ENCODE measurements at places on chromosomes 1 and 21.

- no peak for DNase-seq
Observed at GRCh38 chr1:210536254-210536961, 207.7 kb downstream of the HHAT start.

DNA sequence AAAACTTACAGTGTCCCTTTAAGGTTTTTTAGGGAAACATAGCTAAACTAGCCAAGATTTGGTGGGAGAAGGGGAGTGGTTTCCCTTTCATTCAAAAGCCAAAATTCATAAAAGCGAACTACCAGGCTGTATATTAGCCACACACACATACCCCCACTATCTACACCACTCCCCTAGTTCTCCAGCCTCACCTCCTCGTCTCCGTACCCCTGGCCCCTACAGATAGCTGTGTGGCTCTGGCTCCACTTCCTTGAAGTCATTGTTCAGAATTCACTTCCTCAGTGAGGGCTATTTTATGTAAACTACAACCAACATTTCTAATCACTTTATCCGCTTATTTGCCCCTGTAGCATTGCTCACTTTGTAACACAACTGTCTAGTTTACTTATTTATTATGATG lies 5.3 kb upstream of the DPH5 start:
- no peak for DNase-seq

DNA sequence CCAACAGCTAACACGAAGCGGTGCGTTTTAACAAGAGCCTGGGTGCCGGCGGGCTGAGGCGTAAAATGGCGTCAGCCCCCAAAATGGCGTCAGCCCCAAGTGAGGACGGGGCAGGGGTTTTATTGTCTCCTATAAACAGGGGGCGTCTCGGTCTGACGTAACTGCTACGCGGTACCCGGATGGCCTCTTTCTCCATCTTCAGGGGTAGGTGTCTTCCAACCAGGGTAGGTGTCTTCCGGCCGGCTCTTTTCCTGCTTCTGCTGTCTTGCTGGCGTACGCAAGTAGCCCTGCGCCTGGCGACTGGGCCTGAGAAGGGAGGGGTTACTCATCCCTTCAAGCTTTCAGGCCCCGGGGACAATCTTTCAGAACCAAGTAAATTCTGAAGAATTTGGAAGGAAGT lies 45.3 kb downstream of the LGR6 start:
- no peak for DNase-seq

- DNase-seq: no peak
Observed at GRCh38 chr1:12433323-12434053, 184.5 kb downstream of the DHRS3 start.

DNA sequence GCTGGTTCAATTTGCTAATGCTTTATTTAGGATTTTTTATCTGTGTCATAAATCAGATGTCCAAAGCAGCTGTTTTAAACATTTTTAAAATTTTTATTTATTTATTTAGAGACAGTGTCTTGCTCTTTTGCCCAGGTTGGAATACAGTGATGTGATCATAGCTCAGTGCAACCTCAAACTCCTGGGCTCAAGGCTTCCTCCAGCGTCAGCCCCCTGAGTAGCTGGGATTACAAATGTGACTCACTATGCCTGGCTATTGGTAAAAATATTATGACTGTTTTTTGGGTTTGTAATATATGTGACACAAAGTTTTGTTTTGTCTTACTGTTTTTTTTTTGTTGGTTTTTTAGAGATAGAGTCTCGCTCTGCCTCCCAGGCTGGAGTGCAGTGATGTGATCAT lies 11.8 kb downstream of the ZBED6 start:
- no peak for DNase-seq

DNA sequence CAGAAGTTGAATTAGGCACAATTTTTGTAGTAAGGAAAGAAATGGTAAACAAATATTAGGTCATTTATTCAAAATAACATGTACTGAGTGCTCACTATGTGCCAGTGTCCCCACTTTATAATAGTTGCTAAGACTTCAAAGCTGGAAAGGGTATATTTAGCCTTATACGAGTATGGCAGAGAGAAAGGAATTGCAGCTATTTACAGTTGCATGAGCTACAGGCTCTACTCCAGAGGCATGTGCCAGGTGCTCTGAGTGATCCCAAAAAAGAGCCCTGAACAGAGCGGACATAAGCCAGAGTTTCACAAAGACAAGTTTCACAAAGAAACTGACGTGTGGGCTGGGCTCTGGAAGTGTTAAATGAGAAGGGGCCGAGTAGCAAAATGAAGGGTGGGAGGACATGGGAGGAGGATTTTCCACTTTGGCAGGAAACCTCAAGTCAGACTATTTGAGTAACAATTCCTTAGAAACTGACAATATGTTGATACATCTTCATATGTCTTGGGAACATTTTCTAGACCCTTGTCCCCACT lies 40.9 kb downstream of the FASLG start:
- DNase-seq: no peak

GRCh38 chr1:67736750-67737149 lies 51.7 kb downstream of the GADD45A start:
- DNase-seq: no peak

DNA sequence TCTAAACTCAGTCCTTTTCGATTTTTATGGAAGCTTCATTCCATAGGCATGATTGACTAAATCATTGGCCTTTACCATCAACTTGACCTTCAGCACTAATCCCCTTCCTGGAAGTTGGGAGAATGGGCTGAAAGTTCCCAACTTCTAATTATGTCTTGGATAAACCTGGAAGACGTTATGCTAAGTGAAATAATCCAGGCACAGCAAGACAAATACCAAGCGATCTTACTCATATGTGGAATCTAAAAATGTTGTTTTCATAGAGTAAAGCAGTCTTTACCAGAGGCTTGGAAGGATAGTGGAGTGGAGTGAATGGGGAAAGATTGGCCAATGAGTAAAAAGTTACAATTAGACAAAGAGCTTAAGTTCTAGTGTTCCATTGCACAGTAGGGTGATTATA lies 1453.2 kb downstream of the PLA2G4A start:
- no peak for DNase-seq

DNA sequence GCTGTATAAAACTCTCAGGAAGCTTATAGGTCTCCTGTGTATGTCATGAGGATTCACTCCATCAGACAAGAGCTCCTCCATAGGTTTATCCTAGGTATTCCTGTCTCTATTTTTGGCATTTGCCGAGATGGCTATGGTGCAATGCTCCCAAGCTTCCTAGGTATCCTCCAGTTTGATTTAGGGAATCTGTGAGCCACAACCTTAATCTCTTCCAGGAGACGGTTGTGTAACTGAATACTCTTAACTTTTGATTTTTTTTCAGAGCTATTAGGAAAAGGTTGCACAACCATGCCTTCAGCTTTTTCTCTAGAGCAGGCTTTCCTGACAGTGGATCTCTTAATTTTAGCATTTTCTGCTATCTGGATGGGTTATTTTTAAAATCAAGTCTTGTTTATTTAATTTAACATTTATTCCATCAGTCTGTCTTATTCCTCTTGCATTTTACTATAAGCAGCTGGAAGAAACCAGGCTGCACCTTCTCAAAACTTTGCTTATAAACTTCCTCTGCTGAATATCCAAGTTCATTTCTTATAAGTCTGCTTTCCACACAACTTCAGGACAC lies 69.4 kb upstream of the BACE2 start:
- DNase-seq: no peak

GRCh38 chr21:32566741-32567389 lies 18.5 kb downstream of the TCP10L start:
- DNase-seq: no peak

DNA sequence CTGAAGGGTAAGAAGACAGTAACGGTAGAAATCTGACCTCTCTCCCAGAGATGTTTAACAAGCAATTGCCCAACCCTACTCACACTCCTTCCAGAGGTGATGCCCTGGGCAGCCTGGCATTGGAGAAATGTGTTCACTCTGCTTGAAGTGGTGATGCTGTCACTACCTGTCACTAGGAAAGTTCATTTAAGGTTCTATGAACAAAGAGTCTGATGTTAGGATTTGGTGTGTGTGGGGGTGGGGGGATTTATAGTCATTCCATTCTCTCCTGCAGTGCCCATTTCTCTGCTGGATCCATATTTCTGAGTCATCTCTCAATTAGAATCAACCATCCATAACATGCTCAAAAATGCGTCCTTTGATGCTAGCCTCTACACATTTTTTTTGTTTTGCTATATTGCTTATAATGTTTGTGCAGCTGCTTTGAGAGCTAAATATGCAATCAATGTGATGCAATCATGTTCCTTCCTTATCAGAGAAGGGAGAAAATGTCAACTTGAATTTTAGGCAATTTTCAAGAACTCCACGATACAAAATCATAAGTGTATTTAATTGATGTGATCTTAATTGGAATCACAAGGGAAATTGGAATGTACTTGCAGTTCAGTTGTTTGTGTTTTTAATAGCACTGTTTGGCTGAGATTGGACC lies 173.9 kb downstream of the DUSP10 start:
- DNase-seq: no peak

DNA sequence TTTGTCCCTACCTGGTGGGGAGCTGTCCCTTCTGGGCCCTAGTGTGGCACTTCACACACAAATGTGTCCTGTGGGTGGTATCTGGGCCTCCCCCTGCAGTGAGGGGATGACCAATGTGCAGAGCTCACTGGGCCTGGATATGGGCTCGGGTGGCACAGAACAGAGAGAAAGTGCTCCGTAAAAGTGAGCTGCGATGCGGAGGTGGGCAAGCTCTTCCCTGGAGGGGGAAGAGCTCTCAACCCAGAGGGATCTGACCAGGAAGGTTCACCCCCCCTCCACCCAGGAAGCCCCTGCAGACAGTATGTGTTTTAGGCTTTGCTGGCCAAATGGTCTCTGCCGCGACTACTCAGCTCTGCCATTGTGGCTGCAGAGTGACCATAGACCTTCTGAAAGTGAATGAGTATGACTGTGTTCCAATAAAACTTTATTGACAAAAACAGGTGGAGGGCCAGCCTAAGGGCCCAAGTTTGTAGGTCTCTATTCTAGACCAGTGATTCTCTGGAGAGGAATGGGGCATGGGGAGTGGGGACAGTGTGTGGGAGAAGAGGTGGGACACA lies 8.6 kb upstream of the ITGB2 start:
- no peak for DNase-seq

- no peak for DNase-seq
Observed at GRCh38 chr1:175174309-175175102, 18.1 kb downstream of the KIAA0040 start.

- DNase-seq: no peak
Observed at GRCh38 chr1:111743679-111744101, 4.5 kb upstream of the INKA2 start.

- DNase-seq: no peak
Observed at GRCh38 chr1:184287001-184287400, 99.8 kb upstream of the C1orf21 start.

DNA sequence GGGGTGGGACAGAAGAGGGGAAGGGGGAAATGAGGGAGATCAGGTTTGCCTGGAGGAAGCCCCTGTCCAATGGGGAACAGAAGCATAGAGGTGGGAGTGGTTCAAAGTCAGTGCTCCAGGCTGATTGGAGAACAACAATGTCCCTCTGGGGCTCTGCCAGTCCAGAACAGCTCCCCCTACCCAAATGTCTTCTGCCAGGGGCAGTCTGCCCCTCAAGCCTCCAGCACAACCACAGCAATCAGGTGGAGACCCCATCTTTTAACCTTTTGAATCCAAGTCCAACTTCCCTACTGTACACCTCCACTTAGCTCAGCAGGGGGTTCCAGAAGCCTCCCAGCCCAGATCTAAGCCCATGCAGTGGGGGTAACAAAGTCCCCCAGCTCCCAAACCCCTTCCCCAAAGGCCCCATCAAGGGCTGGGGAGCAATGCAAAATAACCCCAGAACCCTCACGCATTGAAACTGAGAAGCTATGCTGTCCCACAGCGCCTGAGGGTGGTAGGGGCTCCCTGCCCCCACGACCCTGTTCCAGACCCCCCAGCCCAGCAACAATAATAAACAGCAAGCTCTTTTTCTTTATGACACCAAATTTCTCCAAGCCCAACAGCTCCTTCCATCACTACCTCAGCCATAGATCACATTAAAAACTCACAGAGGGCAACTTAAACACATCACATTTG lies 3.3 kb downstream of the AHDC1 start:
- no peak for DNase-seq

- DNase-seq: no peak
Observed at GRCh38 chr1:28890435-28890834, 23.9 kb upstream of the EPB41 start.

DNA sequence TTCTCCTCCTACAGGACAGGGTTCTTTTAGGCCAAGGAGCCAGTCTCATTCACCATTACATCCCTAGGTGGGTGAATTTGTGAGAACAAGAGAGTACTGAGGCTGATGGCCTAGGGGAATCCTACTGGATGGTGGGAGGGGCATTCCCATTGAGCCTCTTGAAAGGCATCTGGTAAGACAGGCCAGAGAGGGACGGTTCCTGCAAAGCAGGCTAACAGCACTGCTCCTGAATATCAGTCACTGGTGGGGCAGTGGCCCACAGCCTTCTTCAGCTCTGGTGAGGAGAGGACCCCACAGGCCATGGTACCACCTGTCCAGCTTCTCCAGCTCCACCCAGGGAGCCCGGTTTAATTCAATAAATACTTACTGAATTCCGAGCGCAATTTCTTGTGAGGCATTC lies 125.9 kb upstream of the EDN2 start:
- DNase-seq: no peak

DNA sequence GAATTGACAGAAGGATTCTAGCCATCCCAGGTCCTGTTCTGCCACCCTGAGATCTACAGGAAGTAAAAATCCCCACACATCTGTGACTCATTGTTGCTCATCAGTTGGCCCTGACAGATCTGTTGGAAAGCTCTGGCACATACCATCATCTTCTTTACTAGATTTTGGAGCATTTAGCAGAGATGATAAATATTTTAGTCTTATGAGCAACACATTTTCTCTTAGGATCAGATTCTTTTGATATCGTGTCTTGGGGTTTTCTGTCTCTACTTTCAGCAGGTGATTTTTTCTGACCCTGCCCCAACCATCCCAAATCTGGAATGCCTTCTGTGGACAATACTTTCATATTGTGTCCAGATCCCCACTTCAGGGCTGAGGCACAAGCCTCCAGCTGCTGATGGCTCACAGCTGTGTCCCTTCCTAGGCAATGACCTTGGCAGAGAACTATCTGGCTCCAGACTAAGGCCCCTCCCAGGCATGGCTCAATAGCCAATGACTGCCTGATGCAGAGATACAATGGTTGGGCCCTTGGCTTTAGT lies 102.8 kb downstream of the GDAP2 start:
- DNase-seq: no peak

DNA sequence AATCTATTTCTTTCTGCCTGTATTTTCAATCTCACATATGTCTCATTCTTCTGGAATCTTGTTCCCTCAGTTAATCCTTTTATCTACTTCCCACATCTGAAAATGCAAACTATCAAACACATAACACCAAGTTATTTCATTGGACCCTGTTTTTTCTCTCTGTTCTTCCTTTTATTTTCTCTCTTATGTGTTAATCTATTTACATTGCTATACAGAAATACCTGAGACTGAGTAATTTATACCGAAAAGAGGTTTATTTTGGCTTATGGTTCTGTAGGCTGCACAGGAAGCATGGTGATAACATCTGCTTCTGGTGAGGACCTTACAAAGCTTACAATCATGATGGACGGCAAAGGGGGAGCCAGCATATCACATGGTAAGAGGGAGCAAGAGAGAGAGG lies 247.6 kb downstream of the TGFB2 start:
- no peak for DNase-seq

- DNase-seq: peak; percentile 79
Observed at GRCh38 chr1:155193275-155193990, 14.3 kb downstream of the THBS3 start.

GRCh38 chr1:167514288-167514687 lies 4.0 kb downstream of the CD247 start:
- DNase-seq: peak; percentile 34

GRCh38 chr1:172137703-172138454 lies 282.6 kb upstream of the C1orf105 start:
- DNase-seq: no peak

Measured in CD8-positive, alpha-beta T cell (primary cell).